Chondrocyte (in vitro differentiated cells): ENCODE measurements at places on chromosomes 5 and 9.
A peak's percentile ranks its signal among the peaks of the same experiment; 100 is the strongest.

- H3K27ac ChIP-seq, result no peak overlapping the region
- no peak for DNase-seq
- peaks cover 14% of the 10 kb centered on the region for H3K4me1 ChIP-seq
- no peak overlapping the region for H3K4me3 ChIP-seq
These were observed 110.4 kb upstream of the FAM174A start for GRCh38 chr5:100424787-100425186.

DNA sequence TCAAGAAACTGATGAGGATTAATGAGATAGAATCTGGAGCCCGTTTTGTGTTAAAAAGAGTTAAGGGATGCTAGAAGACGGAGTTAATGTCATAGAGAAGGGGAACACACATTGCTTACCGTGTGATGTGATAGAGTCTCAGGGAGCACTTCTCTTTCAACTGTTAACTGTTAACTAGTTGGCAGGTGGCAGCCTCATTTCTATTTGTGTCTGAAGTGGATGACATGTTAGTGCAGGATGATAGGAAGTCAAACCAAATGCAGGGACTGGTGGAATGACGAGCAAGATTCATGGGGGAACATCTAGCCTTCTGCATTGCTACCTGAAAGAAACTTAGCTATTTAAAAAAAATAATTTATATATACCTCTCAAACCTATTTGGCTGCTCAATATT lies 222.7 kb downstream of the MAST4 start:
- no peaks in the 10 kb centered on the region for H3K4me1 ChIP-seq
- no peak overlapping the region for H3K27ac ChIP-seq
- peaks cover 23% of the 10 kb centered on the region for H3K27me3 ChIP-seq
- DNase-seq, result no peak

DNA sequence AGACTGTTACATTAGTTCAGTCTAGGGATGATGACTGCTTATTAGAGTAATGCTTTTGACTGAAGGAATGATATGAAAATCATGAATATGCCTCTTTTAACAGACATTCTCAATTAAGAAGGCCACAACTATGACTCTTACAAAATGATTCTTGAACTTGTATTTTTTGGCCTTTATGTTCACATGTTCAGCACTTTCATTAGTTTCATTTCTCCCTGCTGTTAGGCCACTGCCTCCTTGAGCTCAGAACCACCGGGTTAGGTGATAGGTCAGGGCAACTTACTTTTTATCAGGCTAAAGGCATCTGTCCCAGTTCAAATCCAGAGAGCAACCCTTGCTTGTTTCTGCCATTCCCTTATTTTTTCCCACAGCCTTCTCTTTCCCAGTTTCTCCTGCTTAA lies 235.2 kb upstream of the ELL2 start:
- DNase-seq, result no peak
- peak overlapping the region; percentile 50 for H3K27ac ChIP-seq
- peaks cover 38% of the 10 kb centered on the region for H3K4me1 ChIP-seq
- H3K4me3 ChIP-seq, result no peak overlapping the region

- no peak for DNase-seq
- H3K36me3 ChIP-seq, result no peaks in the 10 kb centered on the region
- H3K4me1 ChIP-seq, result peaks cover 8% of the 10 kb centered on the region
- no peak overlapping the region for H3K27ac ChIP-seq
- no peak overlapping the region for H3K4me3 ChIP-seq
These were observed 59.2 kb downstream of the HSD17B3 start for GRCh38 chr9:96242811-96243210.

DNA sequence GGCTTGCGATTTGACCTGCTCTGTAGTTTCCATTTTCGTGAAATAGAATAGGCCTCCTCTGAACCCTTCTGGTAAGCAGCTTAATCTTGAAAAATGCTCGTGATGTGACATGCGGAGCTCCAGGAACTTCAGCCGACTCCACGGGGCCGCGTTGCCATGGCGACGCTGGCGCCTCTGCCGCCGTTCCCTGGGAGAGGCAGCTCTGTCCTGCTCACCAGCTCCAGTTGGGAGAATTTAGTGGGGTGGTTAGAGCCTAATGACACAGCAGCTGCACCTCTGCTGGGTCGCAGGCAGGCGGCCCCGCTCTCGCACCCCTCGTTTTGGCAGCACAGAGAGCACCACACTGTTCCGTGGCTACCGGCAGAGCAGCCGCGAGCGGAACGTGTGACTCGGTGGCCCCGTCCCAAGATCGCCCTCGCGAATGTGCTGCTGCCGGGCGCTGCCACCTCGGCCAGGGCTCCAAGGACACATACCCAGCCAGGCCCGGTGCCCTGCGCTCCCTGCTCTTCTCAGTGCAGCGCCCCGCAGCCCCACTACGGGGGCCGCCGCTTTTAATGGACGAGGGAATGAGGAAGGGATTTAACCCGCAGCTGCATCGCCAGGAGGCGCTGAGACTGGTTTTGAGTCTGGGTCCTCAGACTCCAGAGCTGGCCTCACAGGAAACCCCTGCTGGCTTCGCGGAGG lies 131.2 kb upstream of the LMX1B start:
- DNase-seq, result no peak
- H3K36me3 ChIP-seq, result peaks cover 9% of the 10 kb centered on the region
- no peaks in the 10 kb centered on the region for H3K27me3 ChIP-seq
- peaks cover 6% of the 10 kb centered on the region for H3K4me1 ChIP-seq

GRCh38 chr5:152994033-152994680 lies 496.3 kb upstream of the GRIA1 start:
- DNase-seq, result no peak
- no peaks in the 10 kb centered on the region for H3K27me3 ChIP-seq
- no peaks in the 10 kb centered on the region for H3K4me1 ChIP-seq
- H3K4me3 ChIP-seq, result no peak overlapping the region
- no peaks in the 10 kb centered on the region for H3K36me3 ChIP-seq
- no peak overlapping the region for H3K27ac ChIP-seq

GRCh38 chr9:28542928-28543327 lies 969.6 kb upstream of the C9orf72 start:
- H3K36me3 ChIP-seq, result no peaks in the 10 kb centered on the region
- H3K4me3 ChIP-seq, result no peak overlapping the region
- peaks cover 4% of the 10 kb centered on the region for H3K27me3 ChIP-seq
- no peak for DNase-seq
- H3K4me1 ChIP-seq, result no peaks in the 10 kb centered on the region
- no peak overlapping the region for H3K27ac ChIP-seq

- peak overlapping the region; percentile 77 for H3K27ac ChIP-seq
- no peaks in the 10 kb centered on the region for H3K27me3 ChIP-seq
- H3K36me3 ChIP-seq, result peaks cover 3% of the 10 kb centered on the region
- no peak for DNase-seq
- no peak overlapping the region for H3K4me3 ChIP-seq
These were observed 47.8 kb downstream of the NR3C1 start for GRCh38 chr5:143355710-143356109.

DNA sequence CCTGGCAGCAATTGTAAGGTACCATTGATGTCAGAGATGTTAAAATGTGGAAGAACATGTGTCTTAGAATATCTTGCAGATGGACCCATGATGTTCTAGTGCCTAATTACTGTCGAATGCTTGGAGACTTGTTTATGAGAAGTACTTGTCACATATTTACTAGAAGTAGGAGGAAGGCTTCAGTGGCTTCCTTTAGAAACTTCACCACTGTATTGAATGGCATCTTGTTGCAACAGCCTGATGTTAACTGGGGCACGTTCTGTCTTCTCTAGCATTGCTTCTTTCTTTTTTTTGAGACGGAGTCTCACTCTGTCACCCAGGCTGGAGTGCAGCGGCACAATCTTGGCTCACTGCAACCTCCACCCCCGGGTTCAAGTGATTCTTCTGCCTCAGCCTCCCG lies 16.5 kb downstream of the UGCG start:
- DNase-seq, result no peak
- no peaks in the 10 kb centered on the region for H3K27me3 ChIP-seq
- H3K4me3 ChIP-seq, result no peak overlapping the region
- H3K4me1 ChIP-seq, result peaks cover 56% of the 10 kb centered on the region

DNA sequence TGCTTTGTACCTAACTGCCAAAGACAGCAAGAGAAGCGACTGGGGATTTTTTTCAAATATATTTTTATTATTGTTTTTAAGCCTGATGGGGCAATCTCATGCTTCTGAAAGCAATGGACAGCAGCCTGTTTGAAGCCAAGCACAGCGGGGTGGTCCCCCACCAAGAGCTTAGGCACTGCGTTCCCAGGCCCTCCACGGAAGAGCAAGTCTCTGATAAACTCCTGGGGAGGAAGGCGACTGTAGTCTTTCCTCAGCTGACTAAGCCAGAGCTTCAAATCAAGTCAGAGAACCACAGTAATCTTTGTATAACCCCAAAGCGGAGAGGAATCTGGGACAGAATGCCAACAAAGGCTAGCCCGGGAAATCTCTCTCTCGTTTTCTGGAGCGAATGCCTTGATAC lies 54.4 kb downstream of the ARSB start:
- DNase-seq, result no peak
- H3K36me3 ChIP-seq, result peaks cover 4% of the 10 kb centered on the region
- H3K27ac ChIP-seq, result peak overlapping the region; percentile 77
- H3K27me3 ChIP-seq, result no peaks in the 10 kb centered on the region
- H3K4me3 ChIP-seq, result no peak overlapping the region

- no peak overlapping the region for H3K27ac ChIP-seq
- no peaks in the 10 kb centered on the region for H3K27me3 ChIP-seq
- peaks cover 4% of the 10 kb centered on the region for H3K36me3 ChIP-seq
- no peak for DNase-seq
These were observed 49.8 kb upstream of the AFAP1L1 start for GRCh38 chr5:149221731-149222342.

DNA sequence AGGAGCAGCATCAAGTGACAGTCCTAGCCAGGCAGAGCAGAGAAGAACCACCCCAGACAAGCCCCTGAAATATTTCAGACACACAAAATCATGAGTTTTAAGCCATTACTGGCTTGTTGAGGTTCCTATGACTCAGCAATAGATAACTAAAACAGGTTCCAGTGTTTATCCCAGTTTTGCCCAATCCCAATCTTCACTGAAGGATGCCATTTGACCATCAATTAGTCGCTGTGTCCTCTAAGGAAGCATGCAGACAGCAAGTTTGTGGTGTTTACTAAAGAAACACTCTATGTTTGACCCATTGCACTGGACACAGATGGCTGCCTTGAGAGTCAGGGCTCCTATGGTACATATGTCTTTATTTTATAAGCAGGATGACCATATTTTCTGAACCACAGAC lies 186.7 kb downstream of the SYK start:
- no peaks in the 10 kb centered on the region for H3K27me3 ChIP-seq
- no peak overlapping the region for H3K4me3 ChIP-seq
- H3K4me1 ChIP-seq, result peaks cover 30% of the 10 kb centered on the region

- no peak for DNase-seq
- peaks cover 1% of the 10 kb centered on the region for H3K36me3 ChIP-seq
- H3K4me1 ChIP-seq, result no peaks in the 10 kb centered on the region
- H3K27ac ChIP-seq, result no peak overlapping the region
- H3K4me3 ChIP-seq, result no peak overlapping the region
These were observed 81.3 kb downstream of the ANKRD33B start for GRCh38 chr5:10645146-10645545.

DNA sequence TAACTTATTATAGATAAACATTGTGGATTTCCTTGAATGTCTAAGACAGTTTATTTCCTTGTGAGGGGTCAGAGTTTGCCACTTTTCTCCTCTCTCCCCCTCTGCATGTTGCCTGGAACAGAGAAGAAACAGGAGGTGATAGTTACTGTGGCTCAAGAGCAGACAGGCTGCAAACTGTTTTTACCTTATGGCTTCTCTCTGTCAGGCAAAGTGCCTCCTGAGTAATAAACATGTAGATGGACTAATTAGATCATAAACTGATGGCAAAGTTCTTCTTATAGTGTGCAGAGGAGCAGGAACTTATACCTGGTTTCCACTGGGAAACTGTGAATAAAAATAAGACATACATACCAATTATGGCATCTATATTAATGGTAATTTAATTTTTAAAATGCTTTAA lies 133.1 kb upstream of the CDH12 start:
- no peaks in the 10 kb centered on the region for H3K36me3 ChIP-seq
- H3K4me3 ChIP-seq, result no peak overlapping the region
- DNase-seq, result no peak
- peaks cover 2% of the 10 kb centered on the region for H3K27me3 ChIP-seq
- H3K27ac ChIP-seq, result no peak overlapping the region

DNA sequence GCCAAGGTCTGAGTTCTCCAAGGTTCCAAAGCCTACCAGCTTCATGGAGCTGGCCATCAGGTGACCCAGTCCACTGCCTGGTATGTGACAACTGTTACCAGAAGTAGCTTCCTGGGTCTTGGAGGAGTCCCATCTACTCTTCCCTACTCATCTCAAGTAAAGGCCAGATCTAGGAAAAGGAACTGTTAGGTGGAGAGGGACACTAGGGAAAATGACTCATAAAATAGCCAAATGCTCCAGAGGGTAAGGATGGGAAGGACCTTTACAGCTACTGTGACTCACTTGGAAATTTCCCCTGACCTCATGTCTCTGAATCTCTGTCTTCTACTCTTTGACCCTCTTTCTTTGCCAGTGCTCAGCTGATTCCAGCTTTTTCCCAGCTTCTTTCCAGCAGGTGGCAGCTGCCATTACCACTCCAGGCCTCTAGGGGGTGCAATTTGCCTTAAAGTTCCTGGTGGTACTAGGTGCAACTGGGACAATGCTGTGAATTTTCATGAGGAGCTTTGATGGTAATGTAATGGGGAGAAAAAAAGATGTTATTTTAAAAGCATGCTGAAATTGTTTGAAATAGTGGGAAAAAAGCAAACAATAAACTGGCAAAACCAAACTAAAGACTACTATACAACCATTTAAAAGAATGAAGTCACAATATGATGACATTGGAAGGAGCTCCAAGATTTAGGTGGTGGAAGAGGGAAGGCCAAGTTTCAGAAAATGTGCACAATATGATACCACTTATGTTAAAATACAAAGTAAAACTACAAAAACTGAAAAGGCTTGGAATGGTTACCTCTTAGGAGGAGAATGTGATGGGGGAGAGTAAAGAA lies 27.1 kb upstream of the MYORG start:
- H3K27me3 ChIP-seq, result no peaks in the 10 kb centered on the region
- H3K4me1 ChIP-seq, result no peaks in the 10 kb centered on the region
- no peak overlapping the region for H3K4me3 ChIP-seq
- peaks cover 21% of the 10 kb centered on the region for H3K36me3 ChIP-seq
- H3K27ac ChIP-seq, result no peak overlapping the region

DNA sequence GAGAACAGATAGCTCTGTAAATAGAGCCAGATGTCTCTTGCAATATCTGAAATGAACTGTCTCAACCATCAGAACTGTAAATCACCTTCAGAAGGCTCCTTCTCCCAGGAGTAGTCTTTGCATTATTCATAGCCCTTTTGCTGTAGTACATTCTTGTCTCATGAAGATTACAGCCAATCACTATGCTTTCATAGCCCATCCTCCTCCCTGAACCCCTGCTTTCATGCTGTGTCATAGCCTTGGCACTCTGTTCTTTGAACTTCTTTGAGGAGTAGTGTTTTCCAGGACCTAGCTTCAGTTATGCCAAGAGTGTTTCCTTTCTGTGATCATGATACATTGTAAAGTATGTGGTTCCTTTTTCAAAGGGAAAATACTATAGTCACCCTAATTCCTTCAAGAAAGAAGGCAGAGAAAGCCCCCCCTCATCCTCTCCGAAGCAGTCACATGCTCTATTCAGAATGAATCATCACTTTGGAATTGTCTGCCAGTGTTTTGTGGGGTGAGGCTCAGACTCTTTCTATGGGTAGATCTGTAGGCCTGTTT lies 61.1 kb downstream of the GRIA1 start:
- no peaks in the 10 kb centered on the region for H3K36me3 ChIP-seq
- H3K4me3 ChIP-seq, result no peak overlapping the region
- DNase-seq, result no peak
